ENCODE measurements at places on chromosomes 3 and 15. TPM values are rescaled to one million over a fixed set of nuclear protein-coding genes. Genes with fewer than 3 reads are reported as not detected.

ADPRH gene
- total RNA-seq: 0.65 TPM

ADAMTS17 gene
- 3.0 TPM for total RNA-seq

GRCh38 chr3:188400494-188401243 lies 246.7 kb downstream of the LPP start:
- no peak for DNase-seq

DNA sequence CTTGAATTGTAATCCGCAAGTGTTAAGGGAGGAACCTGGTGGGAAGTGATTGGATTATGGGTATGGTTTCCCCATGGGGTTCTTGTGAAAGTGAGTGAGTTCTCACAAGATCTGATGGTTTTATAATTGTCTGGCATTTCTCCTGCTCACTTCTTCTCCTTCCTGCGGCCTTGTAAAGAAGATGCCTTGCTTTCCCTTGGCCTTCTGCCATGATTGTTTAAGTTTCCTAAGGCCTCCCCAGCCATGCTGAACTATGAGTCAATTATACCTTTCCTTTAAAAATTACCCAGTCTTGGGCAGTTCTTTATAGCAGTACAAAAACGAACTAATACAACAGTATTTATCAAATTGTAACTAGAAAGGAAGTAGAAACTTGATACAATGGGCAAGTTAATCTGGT lies 31.9 kb downstream of the IFT57 start:
- no peak for DNase-seq

- peak; percentile 52 for DNase-seq
Observed at GRCh38 chr3:25594007-25594502, 70.7 kb downstream of the TOP2B start.

DNA sequence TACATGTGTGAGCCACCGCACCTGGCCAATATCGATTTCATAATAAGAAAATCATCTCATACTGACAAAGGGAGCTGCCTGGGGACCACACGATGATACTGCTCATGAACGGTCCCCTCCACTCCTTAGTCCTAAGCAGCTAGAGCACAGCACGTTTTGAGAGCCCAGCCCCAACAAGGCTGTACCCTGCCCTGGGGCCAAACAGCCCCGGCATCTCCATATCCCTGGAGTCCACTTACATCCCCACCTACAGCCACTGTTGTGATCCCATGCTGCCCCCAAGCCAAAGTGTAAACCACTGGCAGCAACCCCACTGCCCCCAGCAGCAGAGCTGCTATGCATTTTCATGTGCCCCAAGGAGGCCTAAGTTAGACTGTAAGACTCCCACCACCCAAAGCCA lies 52.8 kb downstream of the ADAM10 start:
- no peak for DNase-seq

GRCh38 chr15:69125236-69125635 lies 35.2 kb upstream of the GLCE start:
- no peak for DNase-seq

DNA sequence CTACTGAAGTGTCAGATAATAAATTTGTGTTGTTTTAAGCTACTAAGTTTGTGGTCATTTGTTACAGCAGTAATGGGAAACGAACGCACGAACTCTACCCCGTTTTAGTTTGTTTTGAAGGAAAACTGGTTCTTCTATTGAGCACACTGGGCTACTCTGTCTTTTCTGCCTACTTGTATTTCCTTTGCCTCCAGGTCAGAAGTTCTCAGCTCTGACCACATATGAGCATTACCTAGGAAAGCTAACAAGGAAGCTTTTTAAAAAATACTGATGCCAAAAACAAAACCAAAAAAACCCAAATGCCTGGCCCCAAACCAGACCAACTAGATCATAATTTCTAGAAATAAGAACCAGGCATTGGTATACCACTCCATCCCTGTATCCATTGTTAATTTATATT lies 156.6 kb upstream of the TNIK start:
- DNase-seq: no peak

DNA sequence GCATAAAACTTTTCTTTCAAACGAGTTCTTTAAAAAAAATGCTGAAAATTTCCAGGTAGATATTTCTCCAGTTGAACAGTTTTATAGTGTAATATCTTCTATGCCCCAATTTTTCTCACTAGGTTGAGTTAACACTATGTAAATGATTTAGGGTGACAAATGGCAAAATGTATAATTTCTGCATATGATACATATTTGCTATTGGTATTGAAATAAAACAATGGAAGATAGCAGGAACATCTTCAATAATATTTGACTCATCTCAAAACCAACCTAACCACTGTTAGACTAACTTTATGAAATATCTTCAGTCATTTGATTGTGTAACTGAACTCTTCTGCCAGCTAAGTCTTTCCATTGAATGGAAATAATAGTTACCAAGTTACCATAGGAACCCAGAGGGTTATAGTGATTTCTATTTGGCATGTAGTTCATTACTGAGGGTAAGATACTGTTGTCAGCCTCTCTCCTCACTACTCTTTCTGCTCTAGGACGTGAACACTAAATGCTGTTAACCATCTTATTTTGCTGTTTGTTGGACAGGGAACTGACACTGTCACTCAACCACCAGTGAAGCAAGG lies 824.7 kb upstream of the NECTIN3 start:
- no peak for DNase-seq

DNA sequence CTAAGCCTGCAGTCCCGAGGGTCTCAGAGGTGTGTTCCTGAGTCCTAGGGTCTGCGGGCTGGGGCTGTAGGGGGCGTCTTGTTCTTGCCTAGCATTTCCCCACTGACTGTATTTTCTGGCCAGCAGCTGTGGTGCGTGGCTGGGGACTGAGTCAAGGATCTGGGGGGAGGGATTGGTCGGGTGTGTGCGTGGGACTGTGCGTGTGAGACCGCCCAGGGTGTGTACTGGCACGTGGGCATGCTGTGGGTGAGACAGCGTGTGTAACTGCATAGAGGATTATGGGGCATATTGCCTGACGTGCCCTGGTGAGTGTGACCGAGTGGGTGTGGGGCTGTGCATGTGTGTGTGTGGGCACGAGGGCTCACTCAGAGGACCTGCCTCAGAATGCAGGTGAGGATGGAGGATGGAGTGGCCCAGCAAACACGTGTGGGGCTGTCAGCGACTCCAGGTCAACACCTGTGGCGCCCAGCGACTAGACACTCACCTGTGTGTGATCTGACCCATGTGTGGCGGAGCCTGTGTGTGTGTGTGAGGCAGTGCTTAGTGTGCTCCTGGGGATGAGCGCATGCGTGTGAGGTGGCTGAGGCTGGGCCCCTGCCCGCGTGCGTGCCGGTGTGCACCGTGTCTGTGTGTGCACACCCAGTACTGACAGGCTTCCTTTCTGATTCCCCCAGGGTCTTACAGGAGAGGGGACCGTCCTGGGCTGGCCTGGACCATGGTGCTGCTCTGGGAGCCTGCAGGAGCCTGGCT lies 20.9 kb downstream of the FBLN2 start:
- DNase-seq: no peak

DNA sequence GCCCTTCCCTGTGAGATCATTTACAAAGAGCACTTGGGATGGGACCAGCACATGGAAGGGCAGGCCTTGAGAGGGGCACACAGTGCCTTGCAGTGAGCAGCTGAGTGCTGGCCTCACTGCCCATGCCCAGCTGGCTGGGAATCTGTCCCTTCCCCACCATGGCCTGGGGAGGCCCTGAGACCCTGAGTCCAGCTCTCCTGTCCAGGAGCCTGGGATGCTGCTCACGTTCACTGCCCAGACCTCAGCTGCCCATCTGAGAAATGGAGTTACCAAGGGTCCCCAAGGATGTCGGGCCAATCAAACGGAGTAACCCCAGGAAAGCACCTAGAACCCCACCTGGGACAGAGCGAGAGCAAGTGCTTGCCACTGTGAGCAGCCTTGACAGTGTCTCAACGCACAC lies 35.6 kb downstream of the WNT7A start:
- no peak for DNase-seq

DNA sequence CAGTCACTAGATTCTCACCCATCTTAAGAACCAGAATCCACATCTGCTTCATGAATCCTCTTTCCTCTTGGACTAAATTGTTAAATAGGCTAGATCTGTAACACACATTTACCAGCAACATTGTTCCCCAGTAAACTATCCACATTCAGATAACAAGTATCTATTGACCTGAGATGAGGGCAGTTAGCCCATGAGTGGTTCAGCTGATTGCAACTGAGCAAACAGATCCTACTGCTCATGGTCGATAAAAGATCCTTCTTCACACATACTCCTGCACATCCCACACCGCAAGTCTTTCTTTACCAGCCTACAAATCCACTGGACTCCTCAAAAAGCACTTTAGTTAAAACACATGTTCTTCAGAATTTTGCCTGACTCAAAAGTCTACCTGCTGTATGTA lies 59.2 kb downstream of the UACA start:
- DNase-seq: no peak

DNA sequence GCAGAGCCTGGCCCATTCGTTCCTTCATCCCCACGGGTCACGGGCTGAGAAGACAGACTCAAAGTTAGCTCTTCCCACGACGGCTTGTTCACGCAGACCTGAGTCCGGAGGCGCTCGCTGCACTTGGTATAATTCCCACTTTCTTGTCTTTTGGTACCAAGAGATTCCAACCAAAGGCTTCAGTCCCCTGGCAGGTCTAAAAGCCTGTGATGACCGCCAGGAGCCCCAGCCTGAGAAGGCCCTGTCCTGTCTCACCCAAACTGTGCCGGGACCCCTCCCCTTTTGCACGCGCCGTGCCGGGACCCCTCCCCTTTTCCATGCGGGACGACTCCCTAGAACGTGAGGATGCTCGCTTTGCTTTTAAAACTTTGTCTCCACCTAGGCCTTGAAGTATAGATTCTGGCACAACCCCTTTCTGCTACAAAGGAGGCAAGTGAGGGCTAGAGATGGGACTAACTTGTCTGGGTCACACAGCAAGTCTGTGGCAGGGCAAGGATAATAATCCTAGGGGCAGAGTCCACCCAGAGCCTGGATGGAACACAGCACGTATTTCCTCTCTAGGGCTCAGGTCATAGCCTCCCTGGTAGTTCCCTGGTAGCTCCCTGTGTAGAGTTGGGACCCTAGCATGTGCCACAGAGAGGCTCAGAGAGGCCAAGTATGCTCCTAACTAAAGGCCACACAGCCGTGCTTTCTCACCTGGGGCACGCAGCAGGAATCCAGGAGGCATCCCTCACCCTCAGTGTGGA lies 211.3 kb downstream of the XXYLT1 start:
- no peak for DNase-seq
